ENCODE measurements at places on chromosomes 12 and 14.

- DNase-seq, result no peak
Measured at GRCh38 chr12:45354399-45354798, 138.5 kb downstream of the ANO6 start.

GRCh38 chr12:96098631-96099030 is 63.2 kb upstream of the LTA4H start:
- no peak for DNase-seq

DNA sequence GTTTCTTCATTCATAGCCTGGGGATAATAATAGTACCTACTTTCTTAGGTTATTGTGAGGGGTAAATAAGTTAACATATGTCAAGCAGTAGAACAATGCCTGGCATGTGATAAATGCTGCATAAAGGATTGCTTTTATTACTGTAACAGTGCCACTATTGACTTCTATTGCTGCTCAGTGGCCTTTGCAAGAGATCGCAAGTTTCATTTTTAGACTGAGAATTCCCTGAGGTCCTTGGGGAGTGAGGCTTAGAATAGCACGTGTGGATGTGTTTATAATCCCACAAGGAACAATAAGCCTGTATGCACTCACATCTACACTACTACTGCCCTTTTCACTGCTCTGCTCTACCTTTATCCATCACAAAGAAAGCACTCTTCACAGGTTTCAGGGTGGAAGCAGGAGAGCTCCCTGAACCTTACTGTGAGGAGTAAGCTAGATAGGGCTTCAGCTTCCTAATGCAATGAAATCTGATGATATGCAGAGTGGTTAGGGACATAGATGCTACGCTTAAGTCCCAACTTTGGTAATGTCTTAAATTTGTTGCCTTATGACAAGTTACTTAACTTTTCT is 302.6 kb downstream of the SNAPC1 start:
- no peak for DNase-seq

DNA sequence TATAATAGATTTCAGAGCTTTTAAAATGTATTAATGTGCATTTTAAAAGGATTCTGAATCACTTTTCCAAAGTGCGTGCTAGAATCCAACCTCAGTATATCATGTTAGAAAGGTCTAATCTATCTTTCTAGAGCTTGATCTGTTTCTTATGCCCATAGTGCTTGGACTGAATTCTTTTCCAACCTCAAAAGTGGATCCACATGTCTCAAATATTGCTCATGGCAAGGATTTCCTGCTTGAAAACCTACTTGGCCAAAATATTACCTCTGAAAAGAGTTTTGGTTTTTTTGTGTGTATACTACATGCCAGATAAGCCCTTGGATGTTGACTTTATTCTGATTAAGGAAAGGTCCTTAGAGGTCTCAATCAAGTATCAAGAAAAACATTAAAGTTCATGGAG is 16.9 kb upstream of the SLC6A15 start:
- no peak for DNase-seq

DNA sequence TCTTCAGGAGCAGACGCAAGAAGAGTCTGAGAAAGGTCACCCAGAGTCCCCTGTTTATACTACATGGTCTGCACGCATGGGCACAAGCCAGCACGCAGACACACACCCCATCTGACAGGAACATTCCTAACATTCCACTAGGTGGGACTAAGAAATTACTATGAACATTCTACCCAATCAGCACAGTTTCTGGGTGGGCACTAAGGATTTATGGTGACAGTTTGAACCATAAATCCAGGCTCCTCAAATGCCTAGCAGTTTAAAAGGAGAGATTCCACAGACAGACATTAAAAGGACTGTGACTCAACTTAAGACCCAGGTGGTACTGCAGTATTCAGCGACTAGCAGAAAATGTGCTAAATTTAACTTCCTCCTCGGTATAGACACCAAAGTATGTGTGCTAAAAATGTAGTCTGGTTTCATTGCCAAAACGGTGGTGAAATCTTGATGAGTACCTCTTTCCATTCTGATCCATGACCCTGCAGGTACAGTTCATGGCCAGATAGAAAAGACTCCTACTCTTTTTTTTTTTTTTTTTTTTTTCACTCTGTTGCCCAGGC is 16.2 kb downstream of the ABHD4 start:
- no peak for DNase-seq

GRCh38 chr14:99543370-99543769 is 60.6 kb downstream of the CCDC85C start:
- DNase-seq, result no peak

DNA sequence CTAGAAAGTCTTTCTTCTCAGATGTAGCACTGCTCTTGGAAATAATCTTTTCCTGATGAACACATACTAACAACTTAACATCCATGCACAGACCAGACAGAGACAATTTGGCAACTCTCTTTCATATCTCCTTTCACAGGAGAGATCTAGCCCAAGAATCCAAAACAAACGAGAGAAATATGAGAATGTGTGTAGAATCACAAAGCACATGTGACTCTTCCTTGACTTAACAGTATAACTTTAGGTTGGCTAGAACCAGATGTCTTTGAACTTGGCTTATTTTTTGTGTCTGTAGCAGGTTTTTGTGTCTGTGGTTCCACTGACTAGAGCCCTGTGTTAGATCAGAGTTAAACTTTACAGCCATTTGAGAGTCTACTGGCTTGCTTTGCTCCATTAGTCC is 114.2 kb downstream of the STXBP6 start:
- DNase-seq, result no peak

- no peak for DNase-seq
Measured at GRCh38 chr14:91047174-91047753, 13.2 kb downstream of the RPS6KA5 start.

GRCh38 chr14:22509036-22509709 is 79.9 kb downstream of the DAD1 start:
- DNase-seq, result no peak

DNA sequence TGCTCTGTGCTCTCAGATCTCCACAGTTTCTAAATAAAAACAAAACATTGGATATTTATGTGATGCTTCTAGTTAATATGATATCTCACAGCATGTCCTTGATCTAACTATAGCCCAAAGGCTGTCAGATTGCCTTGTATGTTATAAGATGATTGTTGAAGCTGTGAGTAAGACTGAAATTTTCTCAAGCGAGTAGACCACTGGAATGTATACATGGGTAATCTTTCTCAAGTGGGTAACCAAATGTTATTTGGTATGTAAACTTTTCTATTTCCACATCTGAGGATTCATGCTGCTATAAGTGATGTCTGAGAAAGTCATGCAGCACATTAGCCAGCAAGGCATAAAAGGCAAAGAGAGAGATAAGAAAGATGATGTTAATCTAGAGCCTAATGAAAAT is 886.7 kb downstream of the NRXN3 start:
- DNase-seq, result no peak

DNA sequence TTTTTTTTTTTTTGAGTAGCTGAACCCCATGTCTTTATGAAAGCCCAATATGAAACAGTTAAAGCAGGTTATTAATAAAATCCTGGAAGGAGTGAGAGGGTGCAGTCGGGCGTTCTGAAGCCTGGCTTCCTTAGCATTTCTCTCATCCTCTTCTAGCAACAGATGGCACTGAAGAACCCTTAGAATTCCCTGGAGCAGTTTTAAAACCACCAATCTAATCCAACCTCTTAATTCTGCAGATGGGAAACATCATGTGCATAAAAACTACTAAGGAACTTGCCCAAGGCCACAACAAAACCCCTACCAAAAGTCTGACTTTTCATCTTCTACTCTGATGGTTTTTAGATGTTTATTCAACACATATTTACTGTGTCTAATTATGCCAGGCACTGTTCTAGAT is 25.2 kb downstream of the PRDM4 start:
- DNase-seq, result no peak

GRCh38 chr14:39666386-39666785 is 234.2 kb upstream of the FBXO33 start:
- no peak for DNase-seq

DNA sequence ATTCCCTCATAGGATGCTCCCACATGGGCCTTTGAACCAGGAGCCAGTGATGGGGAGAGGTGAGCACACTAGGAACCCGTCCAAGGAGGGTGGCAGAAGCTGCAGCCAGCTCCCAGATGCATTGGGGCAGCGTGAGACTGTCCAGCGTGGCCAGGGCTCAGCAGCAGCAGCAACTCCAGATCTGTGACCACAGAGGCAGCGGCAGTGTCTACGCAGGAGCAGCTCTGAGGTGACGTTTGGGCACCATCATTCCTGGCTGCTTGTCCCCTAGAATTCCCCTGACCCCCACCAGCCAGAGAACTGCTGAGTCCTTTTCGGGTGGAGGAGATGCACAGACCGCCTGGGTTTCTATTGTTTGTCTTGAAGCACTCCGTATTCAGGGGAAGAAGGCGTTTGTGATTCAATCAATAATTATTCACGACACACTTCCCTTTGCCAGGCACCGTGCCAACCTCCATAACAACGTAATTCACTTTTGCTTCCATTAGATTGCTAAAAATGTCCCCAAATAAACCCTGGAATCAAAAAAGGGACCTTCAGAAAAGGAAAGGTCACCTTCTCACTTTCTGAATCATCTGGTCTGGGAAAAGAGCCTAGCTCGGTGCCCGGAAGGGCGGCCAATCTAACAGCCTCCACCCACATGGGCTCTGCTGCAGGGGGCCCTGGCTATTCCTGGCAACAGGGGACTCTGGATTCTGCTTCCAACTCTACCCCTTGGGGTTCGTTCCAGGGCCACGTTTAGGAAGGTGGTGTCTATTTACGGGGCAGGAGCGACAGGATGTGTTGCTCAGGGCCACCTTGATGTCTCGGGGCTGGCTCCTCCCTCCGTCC is 11.4 kb upstream of the BDKRB2 start:
- no peak for DNase-seq

DNA sequence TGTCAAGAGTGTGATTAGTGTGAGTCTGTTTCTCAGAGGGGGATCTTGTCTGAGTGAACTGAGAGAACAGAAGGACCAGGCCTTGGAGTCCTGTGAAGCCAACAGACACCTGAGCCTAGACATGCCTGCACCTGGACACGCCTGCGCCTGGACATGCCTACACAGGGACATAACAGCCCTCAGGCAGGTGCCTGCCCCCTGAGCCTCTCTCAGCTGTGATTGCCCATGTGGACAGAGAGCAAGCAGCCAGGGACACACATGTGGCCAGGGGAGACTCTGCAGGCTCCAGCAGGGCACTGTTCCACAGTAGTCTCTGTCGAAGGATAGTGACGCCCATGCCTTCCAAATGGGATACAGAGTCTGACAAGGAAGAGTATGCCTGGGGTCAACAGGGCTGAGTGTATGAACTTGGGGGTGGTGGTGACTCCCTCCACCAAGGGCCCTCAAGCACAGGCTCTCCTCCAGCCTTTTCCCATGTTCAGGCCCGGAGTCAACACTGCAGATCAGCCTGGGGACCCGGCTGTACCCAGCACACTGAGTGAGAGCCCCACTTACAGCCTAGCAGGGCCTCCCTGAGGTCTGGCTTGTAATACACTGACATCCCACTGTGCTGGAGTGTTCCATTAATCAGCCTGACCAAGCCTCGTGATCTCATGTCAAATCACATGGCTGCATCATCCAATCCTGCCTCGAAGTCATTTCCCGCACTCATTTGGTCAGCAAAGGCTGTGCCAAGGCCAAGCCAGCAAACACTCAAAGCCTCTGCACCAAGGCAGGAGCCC is 173.0 kb downstream of the CALM1 start:
- no peak for DNase-seq

- peak; percentile 74 for DNase-seq
Measured at GRCh38 chr14:21913759-21914158, 240.1 kb upstream of the OR4E1 start.

All from inflammatory macrophage (primary cell).